Uterine smooth muscle cell (primary cell): ENCODE measurements at places on chromosomes 11 and 22. TPM values are rescaled to one million over a fixed set of nuclear protein-coding genes. Genes with fewer than 3 reads are reported as not detected.

Gene ESAM
- total RNA-seq, result 0.62 and 0.89 TPM in 2 replicates

Gene DRD4
- 0.11 TPM in 1 of 2 replicates, not detected in the other for total RNA-seq

Gene FGF3
- total RNA-seq, result not detected in 2 replicates

Gene BRSK2
- total RNA-seq, result 0.50 TPM in 1 of 2 replicates, not detected in the other

Gene OR52I1
- total RNA-seq, result not detected in 2 replicates

Gene PRDX5
- 201 and 411 TPM in 2 replicates for total RNA-seq

Gene OR5P2
- total RNA-seq, result not detected in 2 replicates

Gene SPINDOC
- 15.4 and 17.6 TPM in 2 replicates for total RNA-seq

Gene TRAF6
- total RNA-seq, result 7.6 and 8.2 TPM in 2 replicates

Gene CPT1A
- 30.4 and 33.5 TPM in 2 replicates for total RNA-seq

Gene CENPM
- 8.9 and 37.2 TPM in 2 replicates for total RNA-seq
